Activated B cell treated with CpG ODN at 0.5 μM for 24 hours (primary cell): ENCODE measurements at places on chromosomes 12 and 14.

DNA sequence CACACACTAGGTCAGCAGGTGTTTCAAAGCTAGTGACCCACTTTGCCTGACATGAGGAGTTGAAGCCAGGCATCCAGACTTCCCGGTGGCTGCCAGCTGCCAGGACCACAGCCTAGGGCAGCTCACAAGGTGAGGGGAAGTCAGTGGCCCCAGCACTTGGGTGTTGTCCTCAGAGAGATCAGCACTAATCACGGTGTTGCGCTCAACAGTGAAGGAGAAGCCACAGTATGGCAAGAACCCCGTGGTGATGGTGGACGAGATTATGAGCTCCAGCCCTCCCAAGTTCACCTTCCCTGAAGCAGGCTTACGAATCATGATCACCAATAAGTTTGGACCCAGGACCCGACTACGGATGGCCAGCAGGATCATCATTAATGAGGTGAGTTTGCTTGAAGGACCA is 59.9 kb upstream of the RIN3 start:
- DNase-seq, result no peak

DNA sequence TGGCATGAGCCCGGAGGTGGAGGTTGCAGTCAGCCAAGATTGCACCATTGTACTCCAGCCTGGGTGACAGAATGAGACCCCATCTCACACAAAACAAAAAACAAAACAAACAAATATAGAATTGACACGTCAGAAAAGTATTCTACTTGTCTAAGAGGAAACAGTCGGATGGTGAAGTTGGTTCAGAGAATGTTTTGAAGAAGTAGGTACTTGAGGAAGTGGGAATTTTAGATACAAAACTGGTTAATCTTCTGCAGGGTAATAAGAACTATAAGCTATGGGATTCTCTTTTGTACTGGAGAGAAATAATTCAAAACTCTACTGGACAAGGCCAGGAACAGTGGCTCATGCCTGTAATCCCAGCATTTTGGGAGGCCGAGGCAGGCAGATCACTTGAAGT is 14.6 kb upstream of the TCTN1 start:
- DNase-seq, result no peak

DNA sequence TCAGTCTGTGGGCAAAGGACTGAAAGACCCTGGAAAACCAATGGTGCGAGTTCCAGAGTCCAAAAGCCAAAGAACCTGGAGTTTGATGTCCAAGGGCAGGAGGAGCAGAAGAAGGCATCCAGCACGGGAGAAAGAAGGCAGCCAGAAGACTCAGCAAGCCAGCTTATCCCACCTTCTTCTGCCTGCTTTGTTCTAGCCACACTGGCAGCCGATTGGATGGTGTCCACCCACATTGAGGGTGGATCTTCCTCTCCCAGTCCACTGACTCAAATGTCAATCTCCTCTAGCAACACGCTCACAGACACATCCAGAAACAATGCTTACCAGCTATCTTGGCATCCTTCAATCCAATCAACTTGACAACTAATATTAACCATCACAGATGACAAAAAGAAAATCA is 57.2 kb upstream of the CAPRIN2 start:
- no peak for DNase-seq

DNA sequence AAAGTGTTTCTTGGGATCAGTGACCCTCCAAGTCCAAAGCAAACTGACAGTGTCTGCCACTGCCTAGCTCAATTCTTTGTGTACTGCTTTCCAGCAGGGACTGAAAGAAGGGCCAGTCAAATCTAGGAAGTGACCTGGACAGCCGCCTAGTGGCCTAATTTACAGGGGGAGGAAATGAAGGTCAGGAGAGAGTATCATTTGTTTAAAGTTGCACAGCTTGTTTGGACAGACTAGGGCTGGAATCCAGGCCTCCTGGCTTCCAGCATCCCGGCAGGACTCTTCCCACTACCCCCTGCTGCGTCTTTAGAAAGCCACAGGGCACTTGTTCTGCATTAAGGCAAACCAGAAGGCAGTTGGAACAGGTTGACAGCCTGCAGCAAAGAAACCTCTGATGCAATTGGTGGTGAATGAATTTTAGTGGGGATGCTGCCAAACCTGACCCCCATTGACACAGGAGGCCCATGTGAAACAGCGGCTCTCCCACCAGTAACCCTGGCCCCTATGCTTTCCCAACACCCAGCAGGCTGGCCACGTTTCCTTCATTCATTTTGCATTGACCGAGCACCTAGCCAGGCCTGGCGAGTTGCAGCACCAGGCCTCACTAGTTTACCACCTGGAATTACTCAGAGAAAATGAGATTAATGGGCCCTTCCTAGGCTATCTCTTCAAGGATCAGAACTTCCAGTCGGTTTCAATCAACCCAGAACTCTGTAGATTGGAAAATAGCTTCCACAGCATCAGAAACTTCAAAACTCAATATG is 28.2 kb downstream of the GALNT16 start:
- DNase-seq, result no peak

- no peak for DNase-seq
These were observed 79.8 kb downstream of the TTC8 start for GRCh38 chr14:88904206-88904647.
